ENCODE measurements at places on chromosomes 5 and 9.

GRCh38 chr5:59943452-59944113, 50.1 kb upstream of the PDE4D start:
- H3K36me3 ChIP-seq: no peaks in the 10 kb centered on the region
- H3K27me3 ChIP-seq: no peaks in the 10 kb centered on the region
- no peaks in the 10 kb centered on the region for H3K4me1 ChIP-seq
- H3K4me3 ChIP-seq: no peak overlapping the region
- DNase-seq: no peak

DNA sequence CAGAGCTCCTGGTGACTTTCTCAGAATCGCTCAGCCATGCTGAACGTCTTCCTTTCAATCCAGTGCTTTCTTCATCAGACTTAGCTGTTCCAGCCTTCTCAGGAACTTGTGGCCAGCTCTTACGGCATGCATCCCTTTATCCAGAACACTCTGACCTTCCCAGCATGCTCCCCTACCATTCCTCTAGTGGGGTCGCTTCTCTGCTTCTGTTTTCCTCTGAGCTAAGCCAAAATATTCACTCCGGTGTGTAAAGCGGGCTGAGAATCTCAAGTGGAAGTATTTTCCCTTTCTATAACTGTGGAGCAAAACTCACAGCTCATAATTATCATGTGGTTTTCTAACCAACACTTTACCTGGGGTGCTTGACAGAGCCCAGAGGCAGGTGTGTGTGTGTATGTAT, 6.2 kb downstream of the DCANP1 start:
- peaks cover 47% of the 10 kb centered on the region for H3K27me3 ChIP-seq
- no peaks in the 10 kb centered on the region for H3K4me1 ChIP-seq
- no peak for DNase-seq
- H3K27ac ChIP-seq: no peak overlapping the region
- H3K4me3 ChIP-seq: no peak overlapping the region

GRCh38 chr5:643811-644271, 31.7 kb downstream of the CEP72 start:
- H3K27me3 ChIP-seq: no peaks in the 10 kb centered on the region
- no peaks in the 10 kb centered on the region for H3K4me1 ChIP-seq
- no peak overlapping the region for H3K4me3 ChIP-seq
- H3K27ac ChIP-seq: no peak overlapping the region

GRCh38 chr9:29691758-29692407, 2118.6 kb upstream of the C9orf72 start:
- H3K4me1 ChIP-seq: no peaks in the 10 kb centered on the region
- no peaks in the 10 kb centered on the region for H3K36me3 ChIP-seq
- H3K4me3 ChIP-seq: no peak overlapping the region
- no peaks in the 10 kb centered on the region for H3K27me3 ChIP-seq
- no peak overlapping the region for H3K27ac ChIP-seq

DNA sequence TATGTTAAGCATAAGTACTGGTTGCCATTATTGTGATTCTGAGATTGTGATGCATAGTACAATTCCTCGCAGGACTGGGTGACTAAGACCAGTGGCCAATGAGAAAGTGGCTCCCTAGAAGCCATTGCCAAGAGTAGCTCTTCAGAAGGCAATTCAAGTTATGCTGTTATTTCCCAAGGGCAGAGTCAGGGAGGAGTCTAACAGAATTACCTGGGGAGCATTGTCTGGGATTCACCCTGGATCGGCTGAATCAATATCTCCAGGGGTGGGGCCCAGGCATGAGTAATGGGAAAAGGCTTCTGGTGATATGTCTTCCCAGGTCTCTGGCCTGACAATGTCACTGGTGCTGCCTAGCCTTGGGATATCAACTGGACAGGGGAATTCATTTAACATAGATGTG, 10.9 kb upstream of the ARHGEF28 start:
- peaks cover 18% of the 10 kb centered on the region for H3K27me3 ChIP-seq
- H3K4me1 ChIP-seq: no peaks in the 10 kb centered on the region
- H3K27ac ChIP-seq: no peak overlapping the region
- no peaks in the 10 kb centered on the region for H3K36me3 ChIP-seq
- no peak overlapping the region for H3K4me3 ChIP-seq
- no peak for DNase-seq

DNA sequence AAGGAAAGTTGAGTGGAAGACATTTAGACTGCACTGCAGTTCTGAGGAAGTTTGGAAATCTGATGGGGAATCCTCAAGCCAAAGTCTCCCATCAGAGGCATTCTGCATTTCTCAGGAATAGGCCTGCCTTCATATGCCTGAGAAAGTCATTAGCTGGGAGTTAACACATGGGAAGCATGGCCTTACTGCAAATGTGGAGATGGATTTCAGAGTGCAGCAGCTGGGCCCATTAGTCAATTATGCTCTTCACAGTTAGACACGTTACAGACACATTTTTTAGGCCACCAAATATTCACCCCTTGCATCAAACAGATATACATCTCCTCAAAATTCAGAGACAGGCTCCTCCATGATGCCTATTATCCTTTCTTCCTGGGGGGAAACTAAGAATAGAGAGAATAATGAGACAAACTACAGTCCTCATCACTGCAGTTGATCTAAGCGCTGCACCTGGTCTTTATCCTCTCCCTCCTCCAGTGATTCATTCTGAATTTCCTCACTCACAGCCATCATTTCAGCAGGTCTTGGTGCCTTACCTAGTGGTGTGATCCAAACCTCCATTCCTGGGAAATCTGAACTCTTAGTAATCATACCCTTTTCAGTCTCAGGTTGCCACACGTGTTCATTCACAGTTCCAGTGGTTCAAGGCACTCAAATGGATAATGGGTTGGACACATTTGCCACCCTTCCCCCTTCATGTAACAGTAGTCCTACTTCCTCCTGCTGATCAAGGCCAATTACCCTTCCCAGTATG, 47.9 kb upstream of the PPP2CA start:
- no peaks in the 10 kb centered on the region for H3K36me3 ChIP-seq
- H3K27me3 ChIP-seq: peaks cover 12% of the 10 kb centered on the region
- no peak for DNase-seq
- H3K4me3 ChIP-seq: no peak overlapping the region
- no peaks in the 10 kb centered on the region for H3K4me1 ChIP-seq
- H3K27ac ChIP-seq: no peak overlapping the region

DNA sequence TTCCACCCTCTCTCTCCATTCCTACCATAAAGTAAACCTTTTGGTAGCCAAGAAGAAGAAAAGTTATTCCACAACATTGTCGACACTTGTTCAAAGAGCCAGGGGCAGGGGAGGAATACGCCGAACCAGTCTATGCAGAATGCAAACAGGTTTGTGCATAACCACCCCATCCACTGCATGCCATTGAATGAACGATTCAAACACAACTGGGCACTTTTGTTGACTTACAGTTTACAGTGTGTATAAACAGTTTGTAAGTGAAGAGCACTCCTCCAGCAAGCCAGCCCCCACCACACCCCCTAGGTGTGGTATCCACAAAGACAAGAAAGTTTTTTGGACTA, 6.8 kb upstream of the S1PR3 start:
- peaks cover 8% of the 10 kb centered on the region for H3K4me1 ChIP-seq
- H3K27me3 ChIP-seq: peaks cover 24% of the 10 kb centered on the region
- no peak overlapping the region for H3K27ac ChIP-seq

DNA sequence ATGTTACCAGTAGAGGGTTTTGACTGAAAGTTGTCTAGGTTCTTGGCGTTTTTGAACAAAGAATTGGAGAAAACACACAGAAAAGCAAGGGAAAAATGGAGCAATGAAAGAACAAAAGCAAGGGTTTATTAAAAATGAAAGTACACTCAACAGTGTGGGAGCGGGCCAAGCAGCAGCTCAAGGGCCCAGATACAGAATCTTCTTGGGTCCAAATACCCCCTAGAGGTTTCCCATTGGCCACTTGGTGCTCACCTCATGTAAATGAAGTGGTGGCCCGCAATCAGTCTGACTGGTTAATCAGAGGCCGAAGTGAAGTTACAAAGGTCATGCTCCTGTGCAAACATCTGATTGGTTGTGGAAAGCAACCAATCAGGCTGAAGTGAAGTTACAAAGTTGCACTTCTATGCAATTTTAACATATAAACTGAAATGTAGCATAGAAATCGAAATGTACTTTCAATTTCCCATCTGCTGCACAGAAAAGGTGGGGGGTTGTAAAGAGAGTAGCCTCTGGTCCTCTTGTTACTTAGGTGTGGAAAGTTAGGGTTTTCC, 1.9 kb upstream of the GM2A start:
- H3K4me3 ChIP-seq: peak overlapping the region; percentile 63
- H3K4me1 ChIP-seq: peaks cover 48% of the 10 kb centered on the region
- no peaks in the 10 kb centered on the region for H3K27me3 ChIP-seq

DNA sequence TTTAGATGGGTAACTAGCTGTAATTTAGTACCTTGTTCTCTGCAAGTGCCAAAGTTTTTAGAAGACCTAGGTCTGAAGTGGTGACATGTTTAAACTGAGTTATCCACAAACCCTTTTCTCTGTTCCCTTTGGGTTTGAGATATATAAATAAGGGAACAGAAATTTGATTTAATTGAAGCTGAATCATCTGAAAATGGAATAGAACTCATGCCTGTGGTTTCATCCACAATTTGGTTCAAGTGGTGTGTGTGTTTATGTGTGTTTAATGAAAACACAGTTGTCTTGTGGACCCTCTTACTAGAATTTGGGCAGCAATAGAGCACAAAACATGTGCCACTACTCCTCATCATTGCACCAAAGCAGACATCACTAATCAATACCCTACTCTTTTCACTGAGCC, 216.9 kb downstream of the GLIS3 start:
- no peaks in the 10 kb centered on the region for H3K36me3 ChIP-seq
- peaks cover 7% of the 10 kb centered on the region for H3K27me3 ChIP-seq
- no peak for DNase-seq
- H3K4me3 ChIP-seq: no peak overlapping the region
- H3K4me1 ChIP-seq: no peaks in the 10 kb centered on the region

Measured in activated naive CD4-positive, alpha-beta T cell treated with anti-CD3 and anti-CD28 coated beads, Interleukin-2, amount 10 ng/mL, durations not matched to agents 7 days and 5 days (primary cell).